ENCODE measurements at places on chromosomes 1 and 21. TPM values are rescaled to one million over a fixed set of nuclear protein-coding genes. Genes with fewer than 3 reads are reported as not detected.

The SHE gene
- not detected for total RNA-seq

The RGS1 gene
- total RNA-seq = 19.9 TPM

The TDRD10 gene
- total RNA-seq = not detected

The RNF186 gene
- not detected for total RNA-seq

The ASTN1 gene
- total RNA-seq = not detected

The OR2C3 gene
- not detected for total RNA-seq

The S100A12 gene
- total RNA-seq = not detected

The SLC45A3 gene
- total RNA-seq = 0.05 TPM

The CSF1 gene
- total RNA-seq = 23.4 TPM

The GPX7 gene
- total RNA-seq = 30.4 TPM

The SLC41A1 gene
- 11.5 TPM for total RNA-seq

The ZNF683 gene
- not detected for total RNA-seq

The EPHB2 gene
- total RNA-seq = not detected

The FAM229A gene
- total RNA-seq = 11.4 TPM

The SLC1A7 gene
- not detected for total RNA-seq

The FCGR2B gene
- not detected for total RNA-seq

The HJV gene
- not detected for total RNA-seq

The SPATA1 gene
- total RNA-seq = 2.7 TPM

The DISP3 gene
- 2.8 TPM for total RNA-seq

The S100A3 gene
- total RNA-seq = not detected

The TNFAIP8L2 gene
- 42.4 TPM for total RNA-seq

The PTPRF gene
- total RNA-seq = 2.5 TPM

The MIXL1 gene
- not detected for total RNA-seq

The C4BPB gene
- total RNA-seq = 3.0 TPM

The CRYZ gene
- 13.5 TPM for total RNA-seq

The COL6A1 gene
- 0.43 TPM for total RNA-seq

The ANGPTL3 gene
- total RNA-seq = not detected

The LRRC71 gene
- not detected for total RNA-seq

The PDC gene
- total RNA-seq = not detected

The CYP4Z1 gene
- total RNA-seq = not detected

The RGL1 gene
- total RNA-seq = 1.5 TPM

The FCER1G gene
- total RNA-seq = 2.7 TPM

The RHEX gene
- total RNA-seq = not detected

The LAMC1 gene
- not detected for total RNA-seq
